ENCODE measurements at places on chromosomes 2 and 18.

GRCh38 chr18:79384151-79384807 lies 11.5 kb upstream of the NFATC1 start:
- no peak for DNase-seq

DNA sequence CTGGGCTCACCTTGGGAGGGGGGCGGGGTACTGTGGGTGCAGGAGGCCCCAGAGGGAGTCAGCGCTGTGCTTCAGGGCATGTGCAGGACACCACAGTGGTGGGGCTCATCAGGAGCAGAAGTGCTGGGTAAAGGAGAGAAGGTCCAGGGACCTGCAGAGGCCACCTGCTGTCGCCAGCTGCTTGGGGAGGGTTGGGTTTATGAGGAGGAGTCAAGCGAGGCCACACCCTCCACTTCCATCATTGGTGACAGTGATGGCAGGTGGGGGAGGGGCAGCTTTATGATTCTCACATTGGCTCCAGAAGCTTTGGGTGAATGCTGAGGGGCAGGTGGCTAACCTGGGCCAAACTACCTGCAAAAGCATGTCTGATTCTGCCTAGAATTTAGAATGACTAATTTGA lies 392.6 kb downstream of the HRH4 start:
- no peak for DNase-seq

GRCh38 chr2:80363330-80363729 lies 58.8 kb upstream of the LRRTM1 start:
- DNase-seq = no peak

- DNase-seq = no peak
Measured at GRCh38 chr2:73933194-73933593, 6.5 kb downstream of the DGUOK start.

GRCh38 chr2:241547781-241548450 lies 10.6 kb upstream of the BOK start:
- DNase-seq = no peak

DNA sequence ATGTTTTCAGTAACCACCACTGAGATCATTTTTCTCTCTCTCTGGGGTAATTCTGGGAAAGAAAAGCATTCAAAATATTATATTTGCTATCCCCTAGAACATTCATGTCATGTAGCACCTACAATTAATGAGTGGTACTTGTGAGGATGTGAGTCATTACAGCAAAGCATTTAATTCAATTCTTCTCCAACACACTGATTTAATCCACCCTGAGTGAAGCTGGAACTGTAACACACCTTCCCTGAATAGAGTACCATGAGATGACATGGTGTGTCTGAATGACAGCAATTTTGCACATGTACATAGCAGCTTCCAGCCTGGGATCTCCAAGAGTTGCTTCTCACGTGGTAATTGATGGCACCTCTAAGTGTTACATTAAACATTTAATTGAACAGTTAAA lies 207.1 kb upstream of the SLC14A2 start:
- DNase-seq = no peak

GRCh38 chr18:61039251-61039650 lies 294.0 kb upstream of the CDH20 start:
- DNase-seq = no peak

DNA sequence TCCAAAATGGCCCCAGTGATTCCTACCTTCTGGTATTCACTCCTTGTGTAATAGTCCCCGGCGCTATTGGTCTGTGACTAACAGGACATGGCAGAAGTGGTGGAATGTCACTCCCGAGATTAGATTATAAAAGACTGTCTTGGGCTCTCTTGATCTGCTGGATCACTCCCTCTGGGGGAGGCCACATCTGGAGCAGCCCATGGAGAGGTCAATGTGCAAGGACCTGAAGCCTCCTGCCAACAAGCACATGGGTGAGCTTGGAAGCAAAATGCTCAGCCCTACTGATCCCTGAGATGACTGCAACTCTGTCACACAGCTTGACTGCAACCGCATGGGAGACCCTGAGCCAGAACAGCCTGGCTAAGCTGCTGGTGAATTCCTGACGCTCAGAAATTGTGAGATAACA lies 94.3 kb upstream of the GLI2 start:
- DNase-seq = no peak

- no peak for DNase-seq
Measured at GRCh38 chr2:26460613-26461031, 17.3 kb downstream of the OTOF start.
